ENCODE measurements at places on chromosomes 4 and X.

GRCh38 chr4:82694046-82694445, 104.5 kb downstream of the SCD5 start:
- DNase-seq = no peak

DNA sequence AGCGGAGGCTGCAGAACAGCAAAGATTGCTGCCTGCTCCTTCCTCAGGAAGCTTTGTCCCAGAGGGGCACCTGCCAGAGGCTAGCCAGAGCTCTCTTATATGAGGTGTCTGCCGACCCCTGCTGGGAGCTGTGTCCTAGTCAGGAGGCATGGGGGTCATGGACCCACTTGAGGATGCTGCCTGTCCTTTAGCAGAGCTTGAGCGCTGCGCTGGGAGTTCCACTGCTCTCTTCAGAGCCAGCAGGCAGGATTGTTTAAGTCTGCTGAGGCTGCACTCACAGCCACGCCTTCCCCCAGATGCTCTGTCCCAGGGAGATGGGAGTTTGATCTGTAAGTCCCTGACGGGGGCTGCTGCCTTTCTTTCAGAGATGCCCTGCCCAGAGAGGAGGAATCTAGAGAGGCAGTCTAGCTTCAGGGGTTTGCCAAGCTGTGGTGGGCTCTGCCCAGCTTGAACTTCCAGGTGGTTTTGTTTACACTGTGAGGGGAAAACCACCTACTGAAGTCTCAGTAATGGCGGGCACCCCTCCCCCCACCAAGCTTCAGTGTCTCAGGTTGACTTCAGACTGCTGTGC, 10.9 kb downstream of the DCK start:
- no peak for DNase-seq

DNA sequence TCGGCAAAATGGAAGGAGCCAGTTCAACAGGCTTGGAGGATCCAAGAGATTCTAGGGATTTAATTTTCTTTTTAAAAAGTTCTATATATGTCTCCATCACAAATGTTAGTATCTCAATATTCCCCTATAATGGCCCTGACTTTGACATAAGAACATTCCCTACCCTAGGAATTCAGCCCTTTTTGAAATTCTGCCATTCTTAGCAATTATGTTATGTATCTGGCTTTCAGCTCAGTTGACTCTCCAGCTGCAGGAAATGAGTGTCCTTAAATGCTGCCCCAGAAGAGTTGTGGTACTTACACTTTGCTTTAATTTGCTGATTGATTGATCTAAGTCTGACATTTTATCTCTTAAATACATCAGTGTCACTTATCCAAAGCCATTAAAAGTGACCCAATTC, 1454.3 kb downstream of the FSTL5 start:
- no peak for DNase-seq

DNA sequence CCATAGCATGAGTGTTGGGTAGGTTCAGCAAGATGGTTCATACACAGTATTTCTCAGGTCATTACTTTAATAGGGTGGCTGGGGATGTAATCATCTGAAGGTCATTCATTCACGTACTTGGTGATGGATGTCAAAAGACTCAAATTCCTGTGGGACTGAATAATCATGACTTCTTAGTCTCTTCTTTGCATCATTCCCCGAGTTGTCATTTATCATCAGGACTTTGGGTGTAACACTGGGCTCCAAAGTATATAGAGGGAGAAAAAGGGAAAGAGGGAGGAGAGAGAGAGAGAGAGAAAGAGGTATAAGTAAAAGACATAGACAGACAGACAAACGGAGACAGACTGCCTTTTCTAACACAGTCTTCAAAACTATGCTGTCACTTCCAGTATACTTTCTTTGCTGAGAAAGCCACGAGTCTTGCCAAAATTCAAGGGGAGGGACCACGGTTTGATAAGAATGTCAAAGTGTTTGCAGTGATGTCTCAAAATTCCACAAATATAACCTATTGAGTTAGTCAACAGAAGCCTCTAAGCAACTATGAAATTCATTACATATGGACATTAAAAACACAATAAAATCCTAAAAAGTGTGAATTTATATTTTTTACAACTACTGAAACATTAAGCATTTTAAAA, 55.9 kb downstream of the UGT2A3 start:
- no peak for DNase-seq

GRCh38 chr4:80831383-80832361, 198.8 kb upstream of the BMP3 start:
- peak; percentile 40 for DNase-seq

- no peak for DNase-seq
Observed at GRCh38 chr4:138290805-138291204, 48.7 kb upstream of the SLC7A11 start.

GRCh38 chr4:88910101-88910500, 146.9 kb downstream of the FAM13A start:
- DNase-seq = no peak

- DNase-seq = no peak
Observed at GRCh38 chr4:159864337-159864736, 761.5 kb downstream of the RAPGEF2 start.

GRCh38 chr4:39657465-39657864, 18.8 kb upstream of the SMIM14 start:
- no peak for DNase-seq

DNA sequence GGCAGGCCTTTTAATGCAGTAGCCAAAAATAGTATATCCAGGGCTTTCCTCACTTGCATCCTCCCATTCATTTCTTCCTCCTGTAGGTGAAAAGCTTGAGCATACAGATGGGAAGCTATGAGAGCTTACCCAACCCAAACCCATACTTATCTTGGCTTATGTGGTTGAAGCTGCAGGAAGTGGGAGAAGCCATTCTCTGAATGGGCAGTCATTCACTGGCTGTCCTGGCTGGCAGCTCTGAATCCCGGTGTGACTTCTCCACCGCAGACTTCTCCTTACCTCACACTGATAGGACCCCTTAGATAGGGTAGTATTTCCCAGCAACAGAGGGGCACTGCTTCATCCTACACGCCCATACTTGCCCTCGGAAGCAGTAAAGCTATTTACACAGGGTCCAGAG, 125.4 kb downstream of the AMMECR1 start:
- no peak for DNase-seq

GRCh38 chrX:10728806-10729389, 108.5 kb upstream of the MID1 start:
- no peak for DNase-seq

DNA sequence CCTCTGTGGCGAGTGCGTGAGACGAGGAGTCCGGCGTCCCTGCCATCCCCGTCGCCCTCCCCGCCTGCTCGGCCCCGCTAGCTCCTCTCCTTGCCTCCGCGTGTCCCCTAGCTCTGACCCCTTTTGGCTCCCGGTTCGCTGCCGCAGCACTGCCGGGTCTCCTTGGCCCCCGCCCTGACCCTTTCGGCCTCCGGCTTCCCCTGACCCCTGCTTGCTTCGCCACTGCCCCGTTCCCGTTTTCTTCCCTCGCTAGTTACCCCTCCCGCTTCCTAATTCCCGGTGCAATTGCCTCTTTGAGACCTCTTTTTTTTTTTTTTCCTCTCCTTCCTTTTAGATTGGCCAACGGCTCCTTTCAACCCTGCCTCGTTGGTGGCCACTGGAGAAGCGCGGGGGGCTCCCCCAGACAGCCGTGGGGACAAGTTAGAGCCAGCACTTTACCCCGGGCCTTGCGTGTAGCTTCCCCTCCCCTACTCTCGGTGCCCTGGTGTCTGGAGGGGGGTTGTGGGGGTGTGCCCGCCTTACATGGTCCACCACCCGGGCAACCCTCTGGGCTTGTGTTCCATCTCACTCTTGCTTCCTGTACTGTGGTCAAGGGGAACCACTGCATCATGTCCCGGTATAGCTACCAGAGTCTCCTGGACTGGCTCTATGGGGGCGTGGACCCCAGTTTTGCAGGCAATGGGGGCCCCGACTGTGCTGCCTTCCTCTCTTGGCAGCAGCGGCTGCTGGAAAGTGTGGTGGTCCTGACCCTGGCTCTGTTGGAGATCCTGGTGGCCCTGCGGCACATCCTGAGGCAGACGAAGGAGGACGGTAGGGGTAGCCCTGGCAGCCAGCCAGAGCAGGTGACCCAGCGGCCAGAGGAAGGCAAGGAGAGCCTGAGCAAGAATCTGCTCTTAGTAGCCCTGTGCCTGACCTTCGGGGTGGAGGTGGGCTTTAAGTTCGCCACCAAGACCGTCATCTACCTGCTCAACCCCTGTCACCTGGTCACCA, 548 bp downstream of the TMEM164 start:
- no peak for DNase-seq

- DNase-seq = no peak
Observed at GRCh38 chr4:119010909-119011606, 122.4 kb downstream of the SYNPO2 start.

GRCh38 chrX:13364230-13364857, 44.5 kb upstream of the ATXN3L start:
- DNase-seq = no peak

DNA sequence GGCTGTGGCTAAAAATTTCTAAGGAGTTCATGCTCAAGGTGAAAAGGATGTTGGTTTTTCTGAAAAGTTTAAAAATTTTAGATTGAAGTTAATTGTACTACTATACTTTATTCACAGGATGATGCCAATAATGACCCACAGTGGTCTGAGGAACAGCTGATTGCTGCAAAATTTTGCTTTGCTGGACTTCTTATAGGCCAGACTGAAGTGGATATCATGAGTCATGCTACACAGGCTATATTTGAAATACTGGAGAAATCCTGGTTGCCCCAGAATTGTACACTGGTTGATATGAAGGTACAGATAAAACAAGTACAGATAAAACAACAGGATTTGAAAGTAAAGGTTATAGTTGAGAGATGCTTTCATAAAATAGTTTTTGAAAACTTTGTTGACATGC, 12.2 kb downstream of the PAICS start:
- DNase-seq = no peak

DNA sequence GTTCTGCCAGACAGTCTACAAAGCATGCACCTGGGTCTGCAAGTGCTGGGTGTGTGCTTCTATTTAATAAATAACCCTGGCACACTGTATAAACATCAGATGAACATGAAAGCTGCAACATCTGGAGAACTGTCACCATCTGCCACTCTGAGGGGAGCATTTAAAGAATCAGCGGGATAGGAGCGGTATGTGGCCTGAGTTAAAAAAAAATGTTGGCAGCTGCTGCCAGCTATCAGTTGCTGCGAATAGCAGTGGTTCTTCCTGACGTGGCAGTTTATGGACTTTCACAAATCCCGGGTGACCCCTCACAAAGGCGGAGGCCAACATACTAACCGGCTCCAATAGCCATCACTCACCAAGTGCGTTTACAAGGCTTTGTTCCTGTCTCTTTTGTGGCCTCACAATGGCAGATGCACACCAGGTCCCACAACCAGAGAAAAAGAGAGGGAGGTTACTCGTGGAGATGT, 95.1 kb downstream of the RASL11B start:
- no peak for DNase-seq

GRCh38 chr4:143773998-143774895, 73.8 kb upstream of the FREM3 start:
- DNase-seq = peak; percentile 1

DNA sequence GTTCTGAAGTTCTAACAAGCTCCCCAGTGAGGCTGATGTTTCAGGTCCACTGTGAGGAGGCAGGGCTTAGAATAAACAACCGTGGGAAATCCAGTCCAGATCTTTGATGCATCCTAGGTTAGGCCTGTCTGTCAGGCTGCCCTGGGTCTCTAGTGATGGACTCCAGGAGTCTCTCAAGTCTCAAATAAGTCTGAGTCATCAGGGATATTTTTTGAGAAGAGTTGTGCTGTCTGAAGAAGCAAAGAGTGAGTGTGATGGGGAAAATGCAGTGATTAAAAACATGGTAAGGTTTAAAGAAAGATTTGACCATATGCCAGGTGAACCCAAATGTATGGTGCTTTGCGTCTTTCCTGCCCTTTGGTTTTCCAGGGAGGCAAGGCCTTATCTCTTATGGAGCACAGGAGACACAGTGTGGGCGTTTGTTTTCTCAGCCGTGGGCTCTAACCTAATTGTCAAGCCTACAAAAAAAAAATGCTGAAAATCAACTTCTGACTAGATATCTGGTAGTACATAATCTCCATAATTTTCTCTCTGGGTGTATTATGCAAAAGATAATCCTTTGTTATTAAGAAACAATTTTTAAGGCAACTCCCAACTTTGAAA, 100.7 kb downstream of the PTTG2 start:
- DNase-seq = no peak

Data from keratinocyte (primary cell).